Mammary microvascular endothelial cell (primary cell): ENCODE measurements at places on chromosomes 2 and 18. TPM values are rescaled to one million over a fixed set of nuclear protein-coding genes. Genes with fewer than 3 reads are reported as not detected.

ABCG5 gene
- total RNA-seq: not detected in 2 replicates

ANKRD36C gene
- total RNA-seq: 7.9 and 9.8 TPM in 2 replicates

UGT1A5 gene
- total RNA-seq: not detected in 2 replicates

UGT1A8 gene
- not detected in 2 replicates for total RNA-seq

VAMP8 gene
- total RNA-seq: 2.5 and 2.9 TPM in 2 replicates

CDK5R2 gene
- total RNA-seq: not detected in 2 replicates

SLC19A3 gene
- not detected in 2 replicates for total RNA-seq

YPEL5 gene
- total RNA-seq: 49.8 and 50.3 TPM in 2 replicates

KCNJ13 gene
- total RNA-seq: not detected in 2 replicates

MC4R gene
- not detected in 2 replicates for total RNA-seq

EFR3B gene
- total RNA-seq: 0.67 and 0.79 TPM in 2 replicates

MYO1B gene
- 64.7 and 72.5 TPM in 2 replicates for total RNA-seq

TBC1D8 gene
- 32.7 and 39.8 TPM in 2 replicates for total RNA-seq
